Activated CD4-positive, alpha-beta T cell treated with anti-CD3 and anti-CD28 coated beads, Interleukin-2, amount 50 U/mL, for 4 hours (primary cell): ENCODE measurements at places on chromosomes 1 and 21.

GRCh38 chr1:13766592-13767564 lies 66.9 kb downstream of the PRDM2 start:
- no peak for DNase-seq

- no peak for DNase-seq
Observed at GRCh38 chr21:28793043-28793442, 199.6 kb downstream of the LTN1 start.

DNA sequence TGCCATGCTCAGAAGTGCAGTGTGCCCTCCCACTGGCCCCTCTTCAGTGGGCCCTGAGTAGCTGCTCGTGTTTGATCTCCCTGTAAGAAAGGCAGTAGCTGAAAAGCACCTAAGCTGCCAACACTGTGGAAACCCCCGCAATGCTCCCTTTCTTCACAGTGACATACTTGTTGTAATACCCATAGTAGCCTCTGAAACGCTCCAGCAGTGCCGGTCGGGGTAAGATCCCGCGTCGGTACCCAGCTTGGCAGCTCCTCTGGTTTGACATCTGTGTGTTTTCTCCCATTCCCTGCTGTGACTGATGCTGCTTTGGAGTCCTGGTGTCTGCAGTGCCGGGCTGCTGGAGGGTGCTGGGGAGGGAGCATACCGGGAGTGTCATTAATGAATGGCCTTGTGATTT lies 3.6 kb downstream of the CHAF1B start:
- no peak for DNase-seq

DNA sequence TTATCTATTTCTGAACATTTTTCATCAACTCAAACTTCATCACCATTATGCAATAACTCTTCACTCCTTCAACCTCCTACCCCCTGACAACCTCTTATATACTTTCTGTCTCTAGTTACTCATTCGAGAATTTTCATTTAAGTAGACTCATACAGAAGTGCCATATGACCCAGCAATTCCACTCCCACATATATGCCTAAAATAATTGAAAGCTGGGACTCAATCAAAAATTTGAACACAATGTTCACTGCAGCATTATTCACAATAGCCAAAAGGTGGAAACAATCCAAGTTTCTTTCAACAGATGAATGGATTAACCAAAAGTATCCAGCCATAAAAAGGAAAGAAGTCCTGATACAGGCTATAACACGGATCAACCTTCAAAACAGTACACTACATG lies 24.1 kb downstream of the COL11A1 start:
- DNase-seq, result no peak

DNA sequence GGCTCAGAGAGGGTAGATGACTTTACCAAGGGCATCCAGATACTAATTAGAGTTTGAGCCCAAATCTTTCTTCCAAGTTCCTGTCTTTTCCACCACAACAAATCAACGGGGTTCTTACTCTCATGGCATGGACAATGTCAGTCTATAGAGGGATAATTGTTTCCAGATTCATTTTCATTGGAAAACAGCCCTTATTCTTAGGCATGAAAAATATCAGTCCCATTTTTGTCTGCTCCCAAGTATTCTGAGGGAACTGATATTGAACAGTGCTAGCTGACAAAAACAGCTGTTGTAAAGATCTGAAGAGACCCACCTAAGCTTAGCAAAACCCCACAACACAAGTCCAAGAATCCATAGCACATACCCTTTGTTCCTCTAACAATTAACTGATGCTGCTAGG lies 349.1 kb upstream of the BEND5 start:
- no peak for DNase-seq

GRCh38 chr1:108124622-108125311 lies 75.4 kb downstream of the SLC25A24 start:
- no peak for DNase-seq

GRCh38 chr1:118154220-118154619 lies 30.8 kb downstream of the SPAG17 start:
- no peak for DNase-seq

GRCh38 chr1:91608876-91609275 lies 108.2 kb downstream of the CDC7 start:
- DNase-seq, result no peak

GRCh38 chr1:152451254-152451653 lies 37.2 kb upstream of the CRNN start:
- DNase-seq, result no peak

DNA sequence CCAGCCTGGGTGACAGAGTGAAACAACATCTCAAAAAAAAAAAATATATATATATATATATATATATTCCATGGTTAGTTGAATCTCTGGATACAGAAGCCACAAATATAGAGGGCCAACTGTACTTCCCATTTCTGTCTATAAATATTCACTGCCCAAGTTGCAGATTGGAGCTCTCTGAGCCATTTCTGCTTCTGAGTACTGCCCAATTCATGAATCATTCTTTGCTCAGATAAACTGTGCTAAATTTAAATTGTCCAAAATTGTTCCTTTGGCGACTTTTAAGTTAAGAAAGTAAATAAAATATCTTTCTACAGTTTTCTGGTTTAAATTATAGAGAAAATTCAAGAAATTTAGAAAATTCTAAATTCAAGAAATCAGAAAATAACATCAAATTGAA lies 23.2 kb upstream of the C1orf146 start:
- DNase-seq, result no peak

- no peak for DNase-seq
Observed at GRCh38 chr1:245301162-245301580, 146.4 kb downstream of the KIF26B start.

- DNase-seq, result peak; percentile 26
Observed at GRCh38 chr1:47262787-47263413, 30.9 kb upstream of the TAL1 start.

DNA sequence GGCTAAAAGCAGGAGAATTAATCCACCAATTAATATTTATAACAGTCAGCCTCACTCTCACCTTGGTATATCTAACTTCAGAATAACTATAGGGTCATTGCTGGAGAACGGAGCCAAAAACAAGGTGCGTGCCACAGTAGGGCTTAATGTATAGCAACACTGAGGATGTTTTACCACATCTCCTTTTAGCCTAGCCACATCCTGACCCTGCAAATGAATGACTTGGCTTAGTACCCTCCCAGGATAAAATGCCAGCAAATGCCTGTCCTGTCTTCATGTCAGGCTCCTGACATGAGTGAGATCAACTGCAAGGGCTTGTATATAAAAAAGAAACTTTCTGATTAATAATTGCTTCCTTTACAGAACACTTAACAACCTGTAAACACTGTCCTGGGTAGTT lies 2.7 kb upstream of the CDC42BPA start:
- no peak for DNase-seq

DNA sequence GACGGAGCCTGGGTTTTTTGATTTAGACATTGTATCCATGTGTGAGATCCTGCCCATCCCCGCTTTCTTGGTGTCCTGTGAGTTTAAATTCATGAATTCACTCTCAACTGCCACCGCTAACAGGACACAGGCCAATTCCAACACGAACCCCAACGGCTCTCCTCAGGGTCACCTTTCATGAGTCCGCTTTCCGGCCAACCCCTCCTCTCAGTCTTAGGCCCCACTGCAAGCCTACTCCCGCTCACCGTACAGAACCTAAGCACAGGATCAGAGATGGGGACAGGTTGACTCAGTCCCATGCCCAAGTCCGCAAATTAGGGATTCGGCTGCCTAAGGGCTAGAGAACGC lies 238 bp upstream of the SCP2 start:
- DNase-seq, result no peak

DNA sequence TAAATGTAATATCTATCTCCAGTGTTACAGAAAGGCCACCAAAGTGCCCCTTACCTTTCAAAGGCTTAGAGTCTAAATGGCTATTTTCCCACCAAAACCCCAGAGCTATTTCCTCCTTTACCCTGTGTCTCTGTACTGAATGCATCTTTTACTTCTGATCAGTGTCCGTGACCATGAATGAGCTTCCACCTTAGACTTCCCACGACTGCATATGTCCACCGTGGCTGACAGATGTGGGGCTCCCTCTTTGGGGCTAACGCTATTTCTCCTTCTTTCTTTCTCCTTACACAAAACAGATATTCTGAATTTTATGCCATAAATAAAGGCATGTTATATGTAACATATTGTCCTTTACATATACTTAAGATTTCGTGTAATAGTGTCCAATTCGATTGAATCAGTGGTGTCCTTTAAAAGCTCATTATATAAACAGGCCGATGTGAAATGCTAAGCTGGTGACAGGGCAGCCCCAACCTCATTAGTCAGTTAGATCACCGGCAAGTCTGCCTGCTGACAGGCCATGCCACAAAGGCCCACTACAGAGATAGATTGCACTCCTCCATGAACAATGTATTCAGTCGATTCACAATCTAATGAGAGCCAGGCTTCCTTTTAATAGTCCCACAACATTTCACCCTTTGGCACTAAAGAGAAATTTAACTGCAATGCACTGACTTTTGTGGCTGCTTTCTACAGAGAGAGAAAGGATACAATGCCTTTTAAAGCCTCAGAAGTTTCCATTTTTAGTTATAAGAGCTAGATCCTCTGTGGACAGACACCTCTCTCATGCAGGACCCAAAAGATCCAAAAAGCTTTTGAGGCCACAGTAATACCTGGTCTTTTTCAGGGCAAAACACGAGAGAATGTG lies 297.9 kb downstream of the PCP4 start:
- DNase-seq, result no peak

GRCh38 chr1:229436201-229436600 lies 2.3 kb upstream of the ACTA1 start:
- DNase-seq, result no peak

DNA sequence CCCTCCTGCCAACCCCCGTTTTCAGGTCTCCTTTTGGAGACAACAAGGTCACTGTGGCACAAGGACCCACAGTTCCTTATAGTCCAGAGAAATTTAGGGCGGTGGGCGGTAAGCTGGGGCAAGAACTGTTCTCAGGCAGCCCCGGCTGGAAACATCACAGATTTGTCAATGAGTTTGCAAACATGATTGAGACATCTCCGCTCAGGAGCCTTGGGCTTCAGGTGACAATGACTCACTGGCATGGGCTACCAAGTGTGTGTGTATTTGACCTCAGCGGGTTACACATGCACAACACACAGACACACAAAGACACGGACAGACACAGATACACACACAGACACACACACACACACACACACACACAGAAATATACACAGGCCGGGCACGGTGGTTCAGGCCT lies 58.2 kb upstream of the ABCG1 start:
- no peak for DNase-seq
